Right renal cortex interstitium (tissue), 3 donors: ENCODE measurements at places on chromosomes 1 and 21. TPM values are rescaled to one million over a fixed set of nuclear protein-coding genes. Genes with fewer than 3 reads are reported as not detected.

DNA sequence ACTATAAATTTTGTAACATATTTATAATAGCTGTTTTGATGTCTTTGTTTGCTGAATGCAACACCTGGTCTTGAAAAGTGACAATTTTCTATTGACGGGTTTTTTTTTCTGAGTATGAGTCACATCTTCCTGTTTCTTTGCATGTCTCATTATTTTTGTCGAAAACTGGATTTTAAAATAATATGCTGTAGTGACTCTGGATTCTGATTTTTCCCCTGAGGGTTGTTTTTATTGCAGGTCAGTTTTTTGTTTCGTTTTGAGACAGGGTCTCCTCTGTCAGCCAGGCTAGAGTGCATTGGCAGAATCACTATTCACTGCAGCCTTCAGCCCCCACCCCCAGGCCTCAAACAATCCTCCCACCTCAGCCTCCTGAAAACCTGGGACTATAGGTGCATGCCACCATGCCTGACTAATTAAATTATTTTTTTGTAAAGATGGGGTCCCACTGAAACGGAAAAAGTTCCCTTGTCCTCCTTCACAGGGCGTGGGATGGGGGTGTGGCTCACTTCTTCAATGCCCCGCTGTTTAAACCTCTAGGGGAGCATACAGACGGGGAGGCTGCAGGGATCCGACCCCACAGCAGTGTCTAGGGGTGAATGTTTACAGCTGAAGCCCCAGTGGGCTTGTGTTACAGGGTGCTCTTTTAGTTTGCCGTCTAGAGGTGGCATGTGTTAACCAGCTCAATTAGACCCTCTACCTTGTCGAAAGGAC lies 11.3 kb upstream of the PPIE start:
- DNase-seq = no peak

DNA sequence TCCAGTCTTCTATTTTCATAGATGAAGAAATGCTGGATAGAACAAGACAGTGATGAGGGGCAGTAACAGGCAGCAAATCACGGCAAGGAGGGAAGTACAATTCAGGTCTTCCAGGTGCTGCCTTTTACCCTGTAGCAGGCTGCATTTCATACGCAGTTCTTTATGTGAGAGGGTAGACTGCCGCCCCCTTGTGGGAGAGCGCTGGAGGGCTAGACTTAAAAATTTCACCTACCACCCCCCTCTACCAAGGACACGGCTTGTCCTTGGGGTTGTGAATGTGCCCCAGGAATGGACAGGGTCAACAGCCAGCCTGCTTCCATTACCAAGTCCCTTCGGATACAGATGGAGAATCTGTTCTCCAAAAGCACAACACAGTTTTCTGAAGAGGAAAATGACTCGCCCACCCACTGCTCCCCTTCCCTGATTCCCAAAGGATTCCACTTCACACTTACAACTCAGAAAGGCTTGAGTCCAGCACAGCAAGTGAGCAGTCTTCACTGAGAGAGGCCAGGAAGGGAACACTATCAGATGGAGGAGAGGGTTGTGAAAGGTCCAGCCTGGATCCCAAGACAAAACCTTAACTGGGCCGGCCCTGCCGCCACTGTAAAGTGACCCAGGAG lies 7.4 kb downstream of the WDR77 start:
- no peak for DNase-seq

POLR3GL gene
- 37.0 TPM for polyA plus RNA-seq

DNA sequence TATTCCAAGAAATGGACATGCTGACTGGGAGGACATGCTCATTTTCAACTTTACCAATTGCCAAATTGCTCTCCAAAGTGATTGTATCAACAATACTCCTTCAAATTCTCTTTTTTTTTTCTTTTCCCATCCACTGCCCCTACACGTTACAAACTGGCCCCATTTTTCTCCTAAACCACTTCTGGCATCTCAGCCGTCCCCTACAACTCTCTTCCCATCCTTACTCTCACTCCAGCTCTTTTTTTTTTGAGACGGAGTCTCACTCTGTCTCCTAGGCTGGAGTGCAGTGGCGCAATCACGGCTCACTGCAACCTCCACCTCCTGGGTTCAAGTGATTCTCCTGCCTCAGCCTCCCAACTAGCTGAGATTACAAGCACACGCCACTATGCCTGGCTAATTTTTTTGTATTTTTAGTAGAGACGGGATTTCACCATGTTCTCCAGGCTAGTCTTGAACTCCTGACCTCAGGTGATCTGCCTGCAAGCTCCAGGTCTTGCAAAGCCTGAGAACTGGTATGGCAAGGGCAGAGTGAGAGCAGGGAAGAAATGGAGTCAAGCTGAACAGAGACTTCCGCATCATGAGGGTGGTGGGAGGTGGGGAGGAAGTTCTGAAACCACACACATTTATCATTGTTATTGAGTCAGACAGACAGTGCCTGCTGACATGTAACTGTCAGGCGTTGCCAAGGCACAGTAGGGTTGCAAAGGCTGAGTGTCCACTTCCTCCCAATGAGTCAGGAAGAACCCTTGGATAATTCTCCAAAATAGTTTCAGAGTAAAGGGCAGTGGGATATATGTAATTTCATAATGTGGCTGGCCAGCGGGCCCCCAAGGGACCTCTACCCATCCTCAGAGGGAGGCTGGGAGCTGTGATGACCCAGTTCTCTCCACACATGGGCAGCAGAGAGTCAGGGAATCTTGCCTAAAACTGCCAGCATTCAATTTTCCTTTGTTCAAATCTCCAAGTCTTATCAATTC lies 17.4 kb downstream of the CELA3A start:
- DNase-seq = no peak

GRCh38 chr1:39117899-39118450 lies 86.5 kb upstream of the MACF1 start:
- no peak for DNase-seq

C2CD4D gene
- not detected for polyA plus RNA-seq

- no peak for DNase-seq
Measured at GRCh38 chr21:41604583-41605041, 96.7 kb upstream of the TMPRSS2 start.

LCE2C gene
- polyA plus RNA-seq = not detected

DNA sequence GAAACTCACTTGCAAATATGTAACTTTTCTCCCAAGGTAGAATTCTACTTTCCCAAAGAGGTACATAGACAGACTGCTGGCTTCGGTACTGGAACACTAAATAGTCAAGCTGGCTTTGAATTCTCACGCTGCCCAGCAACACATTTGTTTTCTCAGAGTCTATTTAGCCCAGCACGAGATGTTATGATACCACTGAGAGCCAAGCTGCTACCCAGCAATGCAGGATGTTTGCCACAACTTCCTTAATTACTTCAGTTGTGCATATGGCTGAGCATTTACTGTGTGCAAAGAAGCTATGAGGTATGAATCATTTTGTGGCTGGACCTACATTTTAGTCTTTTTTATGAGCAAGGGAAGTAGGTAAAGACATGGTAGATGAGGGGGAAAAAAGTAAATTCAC lies 793.2 kb downstream of the PLA2G4A start:
- no peak for DNase-seq

- DNase-seq = no peak
Measured at GRCh38 chr1:6096243-6097116, 50.8 kb downstream of the KCNAB2 start.

DNA sequence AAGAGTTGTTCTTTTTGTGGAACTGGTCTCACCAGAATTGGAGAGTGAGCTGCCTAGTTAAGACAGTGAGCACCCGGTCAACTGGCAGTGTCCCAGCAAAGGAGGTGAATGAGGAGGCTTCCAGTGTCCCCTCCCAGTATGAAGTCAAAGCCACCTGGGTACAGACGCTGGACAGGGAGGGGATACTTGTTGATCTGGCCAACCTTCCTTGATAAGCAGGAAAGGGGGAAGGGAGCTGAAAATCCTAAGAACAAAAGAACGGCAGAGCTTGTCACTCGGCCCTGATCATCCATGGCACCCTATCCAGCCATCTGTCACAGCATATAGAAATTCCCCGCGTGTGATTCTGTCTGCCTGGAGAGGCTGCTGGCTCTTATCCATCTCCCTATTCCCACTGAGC lies 91.5 kb downstream of the SSBP3 start:
- no peak for DNase-seq

DNA sequence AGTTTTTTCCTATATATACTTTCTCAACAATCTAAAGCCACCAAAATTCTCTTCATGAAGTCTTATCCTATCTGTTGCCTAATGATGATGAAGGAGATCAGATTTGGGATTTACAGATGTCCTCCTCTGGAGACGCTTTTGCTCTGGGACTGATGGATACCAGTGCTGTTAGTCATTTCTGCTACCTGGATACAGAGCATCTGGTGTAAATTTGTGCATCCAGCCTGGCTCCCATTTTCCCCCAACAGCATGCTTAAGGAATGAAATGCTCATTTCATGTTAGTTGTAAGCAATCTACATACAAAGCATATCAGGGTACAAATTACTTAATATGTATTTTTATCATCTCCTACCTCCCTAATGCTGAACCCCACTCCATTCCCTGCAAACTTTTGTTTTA lies 57.7 kb downstream of the HNRNPR start:
- no peak for DNase-seq

- no peak for DNase-seq
Measured at GRCh38 chr1:202204065-202204464, 10.5 kb downstream of the LGR6 start.

- no peak for DNase-seq
Measured at GRCh38 chr1:230170153-230170547, 103.1 kb downstream of the GALNT2 start.

DNA sequence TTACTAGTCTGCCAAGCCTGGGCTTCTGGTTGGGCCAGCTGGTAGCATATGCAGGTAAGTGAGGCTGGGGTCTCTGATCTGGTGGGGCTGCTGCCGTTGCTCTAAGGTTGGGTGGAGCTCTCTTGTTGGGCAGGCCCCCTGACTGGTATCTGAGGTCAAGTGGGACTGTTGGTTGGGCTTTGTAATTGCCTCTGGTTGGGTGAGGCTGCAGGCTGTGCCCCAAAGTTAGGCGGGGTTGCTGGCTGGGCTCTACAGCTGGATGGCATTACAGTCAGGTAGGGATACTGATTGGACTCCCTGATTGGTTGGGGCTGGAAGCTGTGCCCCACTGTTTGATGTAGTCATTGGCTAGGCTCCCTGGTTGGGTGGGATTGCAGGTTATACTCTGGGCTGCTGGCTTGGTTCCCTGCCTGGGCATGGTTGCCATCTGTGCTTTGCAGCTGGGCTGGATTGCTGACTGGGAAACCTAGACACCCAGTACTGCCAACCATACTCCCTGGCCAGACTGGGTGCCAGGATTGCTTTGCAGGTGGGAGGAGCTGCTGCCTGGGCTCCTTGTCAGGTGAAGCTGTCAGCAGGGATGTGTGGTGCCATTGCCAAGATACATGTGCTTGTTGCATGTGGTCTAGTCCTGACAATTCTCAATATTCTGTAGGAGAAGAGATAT lies 130.5 kb downstream of the RABGAP1L start:
- DNase-seq = no peak

DNA sequence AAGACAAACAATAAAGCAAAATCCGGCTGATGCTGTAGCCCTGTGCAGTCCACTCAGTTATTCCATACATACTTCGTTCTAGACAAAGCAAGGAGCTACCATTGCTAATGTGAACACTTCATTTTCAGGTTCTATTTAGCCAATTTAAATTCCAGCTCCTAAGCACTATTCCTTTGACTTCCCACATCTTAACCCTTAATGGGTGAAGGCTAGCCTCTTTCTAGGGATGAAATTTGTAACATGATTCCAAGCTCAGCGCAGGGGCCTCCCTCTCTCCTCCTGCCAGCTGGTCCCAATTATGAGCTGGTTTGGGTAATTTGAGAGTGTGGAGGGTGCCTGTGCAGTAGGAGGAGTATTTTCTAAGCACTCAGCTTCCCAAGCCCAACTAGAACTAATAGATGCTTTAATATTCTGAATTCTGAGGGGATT lies 53.9 kb upstream of the PTGFRN start:
- DNase-seq = no peak

- DNase-seq = no peak
Measured at GRCh38 chr1:48767975-48768510, 8.6 kb downstream of the BEND5 start.

EFNA3 gene
- polyA plus RNA-seq = 4.8 TPM

- no peak for DNase-seq
Measured at GRCh38 chr1:89672489-89673183, 39.7 kb downstream of the LRRC8C start.

ZNF593OS gene
- polyA plus RNA-seq = 0.42 TPM

DNA sequence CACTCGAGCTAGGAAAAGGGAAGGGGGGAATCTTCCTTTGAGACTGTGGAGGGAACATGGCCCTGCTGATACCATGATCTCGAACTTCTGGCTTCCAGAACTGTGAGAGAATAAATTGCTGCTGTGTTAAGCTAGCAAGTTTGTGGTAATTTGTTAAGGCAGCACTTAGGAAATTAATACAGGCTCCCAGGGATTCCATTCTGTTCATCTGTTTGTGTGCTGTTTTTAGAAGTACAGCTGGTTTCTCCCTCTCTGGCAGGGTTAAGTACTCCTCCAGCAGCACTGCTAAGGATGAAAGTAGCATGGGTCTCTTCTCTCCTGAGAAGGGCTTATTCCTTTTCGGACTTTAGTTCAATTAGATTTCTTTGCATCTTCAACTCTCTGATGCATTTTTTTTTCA lies 268.3 kb downstream of the HHIPL2 start:
- DNase-seq = no peak
